ENCODE measurements at places on chromosomes 5 and 9. TPM values are rescaled to one million over a fixed set of nuclear protein-coding genes. Genes with fewer than 3 reads are reported as not detected.
A peak's percentile ranks its signal among the peaks of the same experiment; 100 is the strongest.

DNA sequence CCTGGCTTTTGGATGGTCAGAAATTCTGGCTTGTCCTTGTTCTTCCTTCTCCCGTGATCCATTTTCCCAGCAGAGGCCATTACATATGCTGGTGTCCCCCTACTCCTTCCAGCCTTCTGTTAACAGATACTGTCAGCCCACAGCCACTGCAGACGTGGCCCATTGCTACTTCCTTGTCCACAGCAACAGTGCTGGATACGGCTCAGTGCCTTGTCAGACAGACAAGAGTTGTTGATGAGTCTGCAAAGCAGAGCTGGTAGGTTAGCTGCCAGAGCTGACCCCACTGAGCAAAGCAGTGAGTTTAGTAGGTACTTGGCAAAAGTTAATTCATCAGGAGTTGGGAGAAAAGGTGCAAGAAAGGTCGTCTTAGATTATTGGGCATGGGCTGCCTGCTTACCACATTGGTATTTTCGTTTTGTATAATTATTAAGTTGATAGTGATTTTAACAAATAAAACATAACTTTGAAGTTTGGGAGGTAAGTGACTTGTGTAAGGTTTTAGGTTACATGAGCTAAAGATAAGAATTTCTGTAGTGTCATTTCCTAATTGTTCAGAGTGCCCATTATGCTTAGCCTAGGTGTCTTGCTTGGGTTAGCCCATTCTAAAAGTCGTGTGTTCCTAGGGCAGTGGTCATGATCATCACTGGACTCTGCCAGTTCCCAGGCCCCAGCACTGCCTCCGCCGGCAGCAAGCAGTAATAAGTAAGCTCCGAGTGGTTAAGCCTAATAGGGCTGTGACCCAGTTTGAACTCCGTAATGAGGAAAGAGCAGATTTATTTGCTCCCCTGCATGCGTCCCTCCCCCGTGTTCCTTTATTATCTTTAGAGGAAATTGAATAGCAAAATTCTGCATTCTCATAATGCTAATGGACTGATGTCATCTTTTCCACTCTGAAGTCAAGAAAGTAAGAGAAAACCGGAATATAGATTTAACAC is 292.0 kb downstream of the FANCC start:
- DNase-seq = no peak

DNA sequence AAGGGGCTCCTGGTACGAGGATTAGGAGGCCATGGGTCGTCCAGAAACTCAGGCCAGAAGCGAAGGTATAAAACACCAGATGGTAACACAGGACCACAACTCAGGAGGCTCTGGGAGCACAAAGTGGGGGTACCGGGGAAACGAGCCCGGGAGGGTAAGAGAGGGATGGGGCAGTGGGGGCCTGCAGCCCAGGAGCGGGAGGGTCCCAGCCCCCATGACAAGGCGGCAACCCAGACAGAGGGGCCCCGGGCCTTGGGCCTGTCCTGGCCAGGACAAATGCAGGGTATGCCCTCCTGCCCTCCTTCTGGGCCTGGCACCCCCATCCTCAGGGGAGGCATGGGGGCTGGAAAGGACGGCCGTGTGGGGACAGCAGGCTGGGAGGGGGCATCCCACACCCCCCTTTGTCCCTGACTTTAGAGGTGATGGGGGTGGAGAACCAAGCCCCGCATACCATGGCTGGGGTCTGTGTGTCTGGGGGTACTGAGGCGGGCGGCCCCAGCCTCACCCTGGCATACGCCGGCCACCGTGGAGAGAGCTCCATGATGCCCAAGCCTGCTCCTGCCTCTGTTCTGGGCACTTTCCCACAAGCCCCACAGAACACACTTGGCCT is 47.0 kb upstream of the EXOC3 start:
- DNase-seq = no peak

GRCh38 chr5:61123145-61123544 is 39.1 kb downstream of the SMIM15 start:
- DNase-seq = no peak

TBC1D2 gene
- polyA plus RNA-seq = 5.2 TPM

APBA1 gene
- 13.5 TPM for polyA plus RNA-seq

GRCh38 chr5:114435885-114436299 is 74.0 kb downstream of the KCNN2 start:
- no peak for DNase-seq

GRCh38 chr9:133238272-133238850 is 29.3 kb upstream of the OBP2B start:
- DNase-seq = peak; percentile 36

GRCh38 chr5:111699324-111699723 is 57.7 kb downstream of the NREP start:
- no peak for DNase-seq

- no peak for DNase-seq
Observed at GRCh38 chr9:113298924-113299770, 4.0 kb downstream of the RNF183 start.

DNA sequence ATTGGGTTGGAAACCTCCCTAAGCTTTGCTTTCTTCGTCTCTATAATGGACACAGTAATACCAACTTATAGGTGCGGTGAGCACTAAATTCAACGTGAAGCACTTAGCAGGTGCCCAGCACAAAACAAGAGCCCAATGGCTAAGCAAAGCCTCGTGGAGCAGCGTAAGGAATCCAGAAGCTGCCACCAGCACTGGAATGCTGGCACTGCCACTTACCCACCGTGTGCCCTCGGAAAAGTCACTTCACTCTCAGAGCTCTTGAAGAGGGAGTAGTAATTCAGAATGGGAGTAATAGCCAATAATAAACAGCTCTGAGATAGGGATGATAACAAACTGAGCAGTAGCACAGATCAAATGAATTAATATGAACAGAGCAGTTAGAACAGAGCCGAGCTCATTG is 16.4 kb downstream of the DAP start:
- no peak for DNase-seq

DNA sequence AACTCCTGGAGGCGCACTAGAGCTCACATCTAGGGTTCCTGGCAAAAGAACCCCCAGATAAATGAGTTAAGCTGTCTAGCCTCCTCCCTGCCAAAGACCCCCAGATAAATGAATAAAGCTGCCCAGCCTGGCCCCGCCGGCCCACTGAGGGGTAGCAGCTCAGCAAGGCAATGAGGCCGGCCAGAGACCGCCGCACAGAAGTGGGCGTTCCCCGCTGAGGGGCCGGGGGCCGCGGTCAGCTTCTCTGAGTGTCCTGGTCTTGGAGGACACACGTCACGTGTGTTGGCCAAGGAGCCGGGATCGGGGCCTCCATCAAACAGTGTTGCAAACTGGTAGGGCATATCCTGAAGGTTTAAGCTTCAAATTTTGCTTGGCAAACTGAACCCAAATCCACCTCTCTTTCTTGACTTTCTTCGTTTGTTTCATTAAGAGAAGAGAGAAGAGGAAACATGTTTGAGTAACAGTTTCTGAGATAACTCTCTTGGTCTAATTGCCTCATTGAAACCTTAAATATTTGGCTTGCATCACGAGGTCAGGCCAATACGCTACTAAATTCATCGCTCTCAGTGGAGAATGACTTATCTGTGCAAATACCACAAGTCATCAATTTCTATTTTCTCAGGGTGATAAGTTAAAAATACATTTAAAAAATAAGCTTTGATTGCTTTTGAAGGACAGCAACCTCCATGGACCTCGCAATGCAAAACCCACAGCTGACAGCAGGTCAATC is 11.7 kb upstream of the SLC12A7 start:
- DNase-seq = no peak

Data from left renal pelvis (tissue), 4 donors.